Fibroblast of the aortic adventitia (primary cell): ENCODE measurements at places on chromosomes 5 and 9.
A peak's percentile ranks its signal among the peaks of the same experiment; 100 is the strongest.

DNA sequence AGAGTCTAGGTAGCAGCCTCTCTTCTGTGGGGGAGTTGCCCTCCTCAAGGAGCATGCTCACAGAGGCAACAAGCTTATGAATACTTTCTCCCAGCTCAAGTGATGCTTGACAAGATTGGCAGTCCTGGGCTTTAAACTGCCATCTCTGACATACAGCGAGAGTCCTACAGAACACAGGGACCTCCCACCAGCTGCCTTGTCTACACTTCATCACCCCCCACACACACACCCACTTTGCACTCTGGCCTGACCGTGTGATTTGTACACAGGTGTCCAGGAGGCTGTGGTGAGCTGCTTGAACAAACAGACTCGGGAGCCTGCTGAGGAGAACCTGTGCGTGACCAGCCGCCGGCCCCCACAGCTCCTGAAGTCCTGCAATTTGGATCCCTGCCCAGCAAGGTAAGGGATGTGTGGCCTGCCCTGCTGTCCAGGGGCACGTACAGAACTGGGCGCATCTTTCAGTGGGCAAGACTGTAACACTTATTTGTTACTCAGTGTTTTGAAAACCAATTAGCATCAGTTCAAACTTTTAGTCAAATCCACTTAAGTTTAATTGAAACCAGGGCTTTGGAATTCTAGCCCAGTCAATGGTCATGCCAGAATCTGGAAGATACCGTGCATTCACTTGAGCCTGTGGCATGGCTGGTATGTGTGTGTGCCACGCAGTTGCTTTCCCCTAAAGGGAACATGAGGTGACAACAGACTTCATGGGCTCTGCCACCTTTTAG, 247.5 kb downstream of the ADAMTSL1 start:
- no peak for DNase-seq

DNA sequence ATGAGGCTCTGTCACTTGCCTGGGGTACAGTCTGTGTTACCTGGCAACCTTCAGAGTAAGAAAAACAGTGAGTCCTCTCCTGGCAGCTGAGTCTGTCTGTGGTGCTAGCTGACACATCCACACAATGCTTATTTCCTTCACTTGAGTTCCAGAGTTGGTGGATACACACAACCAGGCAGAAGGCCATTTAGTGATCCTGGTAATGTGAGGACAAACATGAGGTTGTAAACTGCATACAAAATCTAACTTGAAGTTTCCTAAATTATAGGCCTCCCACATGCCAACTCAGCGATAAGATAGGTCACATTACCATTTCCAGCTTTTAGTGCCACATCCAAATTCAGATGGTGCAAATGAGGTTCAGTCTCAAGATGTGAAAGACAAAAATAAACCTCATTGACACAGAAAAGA, 125.5 kb downstream of the DCP2 start:
- no peak for DNase-seq

DNA sequence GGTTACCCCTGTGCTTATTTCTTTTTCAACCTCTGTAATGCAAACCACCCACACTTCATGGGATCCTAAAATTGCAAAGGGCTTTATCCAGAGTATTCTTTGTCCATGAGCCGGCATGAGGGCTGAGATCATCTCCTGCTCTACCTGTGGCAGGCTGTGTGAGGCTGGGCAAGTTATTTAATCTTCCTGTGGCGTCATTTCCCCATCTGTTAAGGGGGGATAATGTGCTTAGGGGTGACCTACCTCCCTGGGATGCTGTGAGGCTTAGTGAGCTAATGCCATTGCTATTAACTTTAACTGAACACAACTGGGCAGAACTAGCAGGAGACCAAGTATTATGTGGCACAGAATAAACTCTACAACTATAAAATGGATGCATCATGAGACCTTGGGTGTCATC, 17.0 kb downstream of the FRMPD1 start:
- no peak for DNase-seq

GRCh38 chr5:9692576-9692975, 62.4 kb upstream of the TAS2R1 start:
- no peak for DNase-seq

DNA sequence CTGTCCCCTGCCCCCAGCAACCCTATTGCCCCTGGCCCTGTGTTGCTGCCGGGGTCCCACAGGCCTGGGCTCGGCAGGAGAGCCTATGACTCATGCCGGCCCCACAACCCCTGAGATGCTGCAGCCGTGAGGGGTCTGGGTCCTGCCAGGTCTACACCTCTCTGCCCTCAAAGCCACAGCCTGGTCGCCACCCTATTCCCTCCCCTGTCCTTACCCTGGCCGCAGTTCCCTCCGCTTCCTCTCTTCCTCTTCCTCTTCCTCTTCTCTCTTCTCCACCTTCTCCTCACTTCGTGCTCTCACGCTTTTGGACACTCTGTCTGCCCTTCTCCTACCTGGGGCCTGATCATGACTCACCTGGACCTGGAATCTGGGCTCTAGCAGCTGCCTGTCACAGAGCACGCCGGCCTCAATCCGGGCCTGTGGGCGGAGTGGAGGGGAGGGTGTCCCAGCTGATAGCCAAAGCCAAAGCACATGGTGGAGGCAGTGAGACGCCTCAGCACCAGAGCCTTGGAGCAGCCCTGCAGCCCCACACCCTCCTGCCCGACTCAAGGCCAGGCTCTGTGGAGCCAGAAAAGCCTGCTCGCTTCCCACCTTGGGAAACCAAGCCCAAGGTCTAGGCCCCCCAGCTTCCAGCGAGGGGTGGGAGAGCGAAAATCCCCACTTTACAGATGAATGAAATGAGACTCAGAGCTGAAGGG, 26.8 kb upstream of the CSF1R start:
- peak; percentile 31 for DNase-seq

DNA sequence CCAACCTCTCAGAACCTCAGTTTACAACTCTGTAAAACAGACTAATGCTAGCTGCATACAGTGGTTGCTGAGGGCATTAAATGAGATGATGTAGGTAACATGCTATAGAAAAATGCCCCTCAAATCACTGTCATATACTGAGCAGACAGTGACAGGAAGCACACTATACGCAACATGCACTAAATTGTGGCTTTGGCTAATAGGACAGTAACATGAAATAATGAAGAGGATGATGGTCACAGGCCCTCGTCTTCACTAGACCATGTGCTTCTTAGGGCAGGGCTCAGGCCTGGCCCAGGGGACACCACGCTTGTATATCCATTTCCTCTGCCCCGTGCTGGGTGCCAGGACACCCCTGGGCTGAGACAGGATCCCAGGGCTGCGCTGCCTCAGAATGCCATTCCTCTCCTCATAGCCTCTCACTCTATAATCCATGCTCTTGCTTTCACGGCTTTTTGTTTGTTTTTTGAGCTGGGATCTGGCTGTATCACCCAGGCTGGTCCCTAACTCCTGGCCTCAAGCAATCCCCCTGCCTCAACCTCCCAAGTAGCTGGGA, 18.9 kb downstream of the CSF1R start:
- DNase-seq, result no peak

- no peak for DNase-seq
Measured at GRCh38 chr5:38453506-38453905, 102.9 kb downstream of the LIFR start.

DNA sequence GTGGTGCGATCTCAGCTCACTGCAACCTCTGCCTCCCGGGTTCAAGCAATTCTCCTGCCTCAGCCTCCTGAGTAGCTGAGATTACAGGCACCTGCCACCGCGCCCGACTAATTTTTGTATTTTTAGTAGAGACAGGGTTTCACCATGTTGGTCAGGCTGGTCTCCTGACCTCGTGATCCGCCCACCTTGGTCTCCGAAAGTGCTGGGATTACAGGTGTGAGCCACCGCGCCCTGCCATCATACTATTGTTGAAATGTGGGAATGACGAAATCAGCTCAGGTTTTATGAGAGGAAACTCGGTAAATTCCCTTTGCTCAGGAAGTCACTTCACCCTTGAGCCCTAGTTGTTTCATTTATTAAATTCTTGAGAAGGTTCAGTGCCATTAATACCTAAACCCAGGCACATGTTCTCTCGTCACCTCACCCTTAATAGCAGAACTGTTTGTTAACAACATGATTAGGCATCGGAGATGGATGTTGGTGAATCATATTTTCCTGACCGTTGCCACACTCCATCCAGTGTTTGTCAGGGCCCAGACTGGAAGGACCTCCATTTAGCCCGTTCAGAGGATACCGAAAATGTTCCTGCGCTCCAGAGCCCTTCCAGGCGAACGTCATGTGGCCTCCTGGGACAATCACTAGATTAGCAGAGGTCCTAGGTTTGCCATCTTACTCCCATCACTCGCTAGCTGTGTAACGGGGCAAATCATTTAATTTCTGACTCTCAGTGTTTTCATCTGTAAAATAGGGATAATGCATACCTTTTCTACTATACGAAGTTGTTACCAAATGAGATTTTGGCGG, 20.0 kb upstream of the CREBRF start:
- DNase-seq, result no peak

DNA sequence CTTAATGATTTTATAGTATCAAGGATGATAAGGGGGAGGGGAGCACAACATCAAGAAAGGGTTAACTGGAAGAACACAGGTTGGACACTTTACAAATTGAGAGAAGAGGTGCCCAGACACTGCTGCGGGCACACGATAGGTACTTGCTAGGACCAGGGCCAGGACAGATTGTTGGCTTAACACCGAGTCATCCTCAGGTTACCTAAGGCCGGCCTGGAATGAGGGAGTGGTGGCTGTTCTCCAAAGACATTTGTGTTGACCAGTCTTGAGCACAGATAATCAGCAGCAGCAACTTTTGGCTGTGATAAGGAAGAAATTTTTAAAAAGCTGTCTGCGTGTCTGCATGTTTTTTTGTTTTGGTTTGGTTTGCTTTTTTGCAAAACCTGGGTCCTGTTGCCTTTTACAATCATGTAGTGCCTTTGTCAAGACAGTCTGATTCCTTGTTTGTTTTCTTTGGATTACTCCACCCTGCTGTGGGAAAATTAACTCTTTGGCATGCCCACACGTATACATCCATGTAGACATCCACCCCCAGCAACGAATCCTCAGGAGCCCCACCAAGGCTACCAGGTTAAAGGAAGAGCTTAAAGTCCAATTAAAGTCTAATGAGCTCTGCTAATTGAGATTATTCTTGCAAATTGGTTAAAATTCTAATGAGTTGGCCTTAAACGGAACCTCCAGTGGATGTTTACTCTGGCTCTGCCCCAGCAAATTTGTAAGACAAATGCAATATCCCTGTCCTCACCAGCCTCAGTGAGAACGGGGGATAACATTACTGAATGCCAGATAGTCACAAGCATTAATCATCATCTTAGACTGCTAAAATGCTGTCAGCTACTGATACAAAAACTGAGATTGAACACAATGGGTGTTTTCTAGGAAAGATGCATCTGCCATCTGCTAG, 382.3 kb downstream of the ACTL7B start:
- DNase-seq, result peak; percentile 95

GRCh38 chr9:117092582-117092981, 322.3 kb downstream of the ASTN2 start:
- peak; percentile 2 for DNase-seq

GRCh38 chr9:89525446-89526374, 27.8 kb upstream of the SEMA4D start:
- DNase-seq, result no peak

- no peak for DNase-seq
Measured at GRCh38 chr9:71897577-71897976, 13.4 kb downstream of the ABHD17B start.

- no peak for DNase-seq
Measured at GRCh38 chr5:146726891-146727290, 151.7 kb downstream of the PPP2R2B start.

DNA sequence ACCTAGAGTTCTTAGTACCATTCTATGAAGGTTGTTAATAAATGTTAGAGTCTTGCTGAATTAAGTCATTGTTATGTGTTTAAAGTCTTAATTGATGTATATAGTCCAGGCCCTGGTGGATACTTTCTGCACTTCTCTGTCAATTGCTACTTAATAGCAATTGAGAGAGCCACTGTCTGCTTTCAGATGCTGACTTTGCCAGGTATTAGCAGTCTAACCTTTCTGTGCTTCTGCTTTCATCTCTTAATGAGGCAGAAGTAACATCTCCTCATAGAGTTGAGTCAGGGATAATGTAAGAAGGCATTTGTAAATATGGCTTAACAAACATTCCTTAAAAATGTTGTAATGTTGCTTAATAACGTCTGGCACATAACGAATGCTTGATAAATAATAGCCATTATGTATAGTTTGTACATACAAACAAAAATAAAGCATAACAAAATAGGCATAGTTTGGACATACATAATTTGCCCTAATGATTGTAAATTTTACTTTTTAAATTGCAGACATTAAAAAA, 28.3 kb downstream of the RASGRF2 start:
- DNase-seq, result no peak

DNA sequence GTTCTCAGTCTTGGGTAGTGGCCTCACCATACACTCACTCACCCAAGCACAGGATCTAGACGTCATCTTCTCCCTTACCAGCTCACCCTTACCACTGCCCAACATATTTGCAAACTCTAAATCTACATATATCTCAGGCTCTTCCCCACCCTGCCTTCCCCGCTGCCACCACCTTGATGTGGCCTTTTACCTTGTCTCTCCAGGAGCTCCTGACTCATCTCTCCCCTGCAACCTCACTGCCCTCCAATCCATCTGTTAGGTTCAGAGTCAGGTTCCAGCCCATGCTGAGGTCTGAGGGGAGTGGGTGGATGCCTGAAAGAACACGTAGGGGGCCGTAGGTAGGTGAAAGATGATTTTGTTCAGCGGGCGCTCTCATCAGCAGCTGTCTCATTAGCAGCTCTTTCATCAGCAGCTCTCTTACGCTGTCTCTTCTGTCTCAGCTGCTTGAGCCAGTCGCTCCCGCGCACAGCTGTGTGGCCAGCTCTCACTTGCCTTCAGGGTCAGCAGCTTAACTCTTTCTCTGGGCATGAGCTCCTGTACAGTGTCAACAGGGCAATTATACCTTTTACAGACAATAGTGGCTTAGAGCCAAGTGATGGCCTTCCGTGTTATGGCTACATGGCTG, 23.1 kb upstream of the CKMT2 start:
- DNase-seq, result no peak

GRCh38 chr5:176873541-176874172, 25.5 kb downstream of the HK3 start:
- no peak for DNase-seq

GRCh38 chr9:32524892-32525708, 896 bp downstream of the RIGI start:
- peak; percentile 19 for DNase-seq

DNA sequence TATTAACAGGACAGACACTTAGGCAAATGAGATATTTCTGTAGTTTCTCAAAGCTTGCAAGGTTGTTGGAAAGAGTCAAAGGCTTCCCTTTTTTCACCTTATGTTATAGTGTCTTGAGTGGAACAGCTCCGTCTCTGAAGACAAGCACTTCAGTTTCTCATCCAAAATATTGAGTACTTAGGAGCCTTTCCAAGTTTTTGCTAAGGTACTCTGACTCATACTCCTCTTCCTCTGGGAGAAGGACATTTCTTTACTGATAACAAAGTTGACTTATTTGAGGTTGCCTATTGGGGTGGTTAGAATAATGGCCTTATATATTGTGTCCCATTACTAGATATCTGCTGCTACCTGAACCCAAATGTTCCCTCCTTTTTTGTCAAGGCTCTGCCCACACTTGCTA, 869.6 kb downstream of the MAT2B start:
- peak; percentile 46 for DNase-seq

- DNase-seq, result no peak
Measured at GRCh38 chr9:123749580-123750202, 180.2 kb downstream of the DENND1A start.
